ENCODE measurements at places on chromosomes 3 and 15.

DNA sequence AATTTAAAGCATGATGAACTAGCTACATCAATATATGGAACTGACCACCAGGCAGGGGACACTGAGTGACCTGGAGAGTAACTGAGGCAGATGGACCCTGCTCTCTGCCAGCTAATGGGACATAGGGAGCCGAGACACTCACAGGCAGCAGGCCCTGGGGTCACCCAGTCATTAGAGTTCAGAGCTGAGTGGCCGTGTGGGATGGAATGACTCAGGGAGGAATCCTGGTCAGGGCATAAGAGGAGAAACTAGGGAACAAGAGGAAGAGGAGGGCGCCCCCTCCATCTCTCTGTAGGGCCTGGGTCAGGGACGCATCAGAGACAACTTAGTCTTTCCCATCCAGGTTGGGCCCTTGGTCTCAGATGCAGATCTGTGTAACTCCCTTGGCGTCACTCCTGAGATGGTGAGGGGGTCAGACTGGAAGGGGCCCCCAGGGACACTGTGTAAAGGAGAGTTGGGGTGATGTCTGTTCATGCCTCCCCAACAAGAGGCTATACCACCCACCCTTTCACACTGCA lies 39.8 kb downstream of the CCDC12 start:
- DNase-seq = no peak

- DNase-seq = peak; percentile 26
These were observed 5.8 kb upstream of the DIS3L start for GRCh38 chr15:66287461-66288057.

- no peak for DNase-seq
These were observed 40.8 kb downstream of the CLDN1 start for GRCh38 chr3:190281308-190282051.

- no peak for DNase-seq
These were observed 38.4 kb downstream of the SLMAP start for GRCh38 chr3:57794501-57794900.

DNA sequence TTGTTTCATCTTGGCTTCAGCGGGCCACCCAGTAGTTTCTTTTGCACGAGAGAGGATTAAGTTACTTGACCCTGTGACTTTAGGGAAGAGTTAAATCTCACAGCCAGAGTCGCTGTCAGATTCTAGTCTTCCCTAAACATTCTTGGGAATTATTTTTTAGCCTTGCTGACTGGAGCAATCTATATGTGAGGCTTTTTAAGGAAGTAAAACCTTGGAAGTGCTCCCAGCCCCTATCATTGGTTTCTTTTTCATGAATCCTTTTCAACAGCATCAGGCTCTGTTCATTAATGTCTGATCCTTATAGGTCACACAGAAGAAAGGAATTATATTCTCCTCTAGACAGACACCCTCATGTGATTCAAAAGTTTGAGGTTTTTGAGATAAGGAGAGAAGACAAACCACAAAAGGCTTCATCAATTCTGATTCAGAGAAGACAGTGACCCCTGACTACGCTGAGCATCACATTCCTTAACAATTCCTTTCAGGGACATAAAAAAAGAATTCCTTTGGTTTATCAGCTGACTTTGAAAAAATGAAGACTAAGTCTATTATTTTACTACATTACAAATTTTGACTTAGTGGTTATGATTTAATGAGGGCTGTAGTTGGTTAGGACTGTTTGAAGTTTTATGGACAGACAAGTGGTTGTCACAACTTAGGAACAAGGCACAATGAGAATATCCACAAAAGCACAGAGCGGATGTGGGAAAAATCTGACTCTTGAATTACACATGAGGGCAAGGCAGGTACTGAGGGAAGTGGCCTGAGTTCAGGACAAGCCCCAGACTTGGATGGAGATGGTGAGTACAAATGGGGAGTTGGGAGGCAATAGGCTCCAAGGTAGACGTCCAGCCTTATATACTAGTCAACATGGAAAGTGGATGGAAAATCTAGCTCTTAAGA lies 171.1 kb upstream of the STT3B start:
- no peak for DNase-seq

GRCh38 chr3:52535411-52536111 lies 844 bp upstream of the UQCC5 start:
- DNase-seq = no peak

- no peak for DNase-seq
These were observed 3.7 kb downstream of the ATG7 start for GRCh38 chr3:11275926-11276325.

GRCh38 chr15:90582553-90582952 lies 52.8 kb downstream of the CRTC3 start:
- DNase-seq = no peak

DNA sequence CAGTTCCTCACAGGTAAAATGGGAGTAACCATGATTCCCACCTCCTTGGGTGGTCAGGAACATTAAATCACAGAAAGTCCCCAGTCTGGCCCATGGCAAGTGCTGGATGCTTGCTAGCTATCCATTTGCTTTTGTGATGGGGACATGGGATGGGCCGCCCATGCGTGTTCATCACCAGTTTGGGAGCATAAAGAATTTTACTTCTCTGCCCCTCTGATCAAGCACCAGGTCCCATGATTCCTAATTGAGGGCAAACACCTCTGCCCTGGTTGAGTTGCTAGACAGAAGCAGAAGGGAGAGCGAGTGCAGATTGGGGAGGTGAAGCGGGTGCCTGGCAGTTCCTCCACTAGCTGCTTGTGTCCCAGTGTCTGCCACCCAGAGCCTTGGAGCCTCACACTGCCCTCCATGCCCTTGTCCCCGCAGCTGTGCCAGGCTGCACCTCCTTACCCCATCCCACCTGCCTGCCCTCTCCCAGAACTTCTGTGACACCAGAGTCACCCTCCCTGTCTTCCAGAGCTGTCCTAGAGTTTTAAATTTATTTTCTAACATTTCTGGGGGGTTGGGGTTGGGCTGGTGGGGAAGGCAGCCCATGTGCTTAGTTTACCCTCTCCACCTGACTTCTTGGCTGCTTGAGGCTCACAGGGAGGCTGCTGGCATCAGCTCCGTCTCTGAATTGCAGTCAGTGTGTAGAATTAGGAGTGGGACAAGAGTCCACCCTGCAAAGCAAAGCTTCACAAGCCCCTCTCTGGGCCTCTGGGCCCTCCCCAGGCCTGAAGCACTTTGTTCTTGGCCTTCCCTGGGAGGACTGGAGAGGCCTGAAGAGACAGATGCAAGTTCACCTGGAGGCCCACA lies 18.4 kb downstream of the CFAP100 start:
- DNase-seq = no peak

GRCh38 chr3:194019398-194020165 lies 116.4 kb upstream of the HES1 start:
- no peak for DNase-seq

DNA sequence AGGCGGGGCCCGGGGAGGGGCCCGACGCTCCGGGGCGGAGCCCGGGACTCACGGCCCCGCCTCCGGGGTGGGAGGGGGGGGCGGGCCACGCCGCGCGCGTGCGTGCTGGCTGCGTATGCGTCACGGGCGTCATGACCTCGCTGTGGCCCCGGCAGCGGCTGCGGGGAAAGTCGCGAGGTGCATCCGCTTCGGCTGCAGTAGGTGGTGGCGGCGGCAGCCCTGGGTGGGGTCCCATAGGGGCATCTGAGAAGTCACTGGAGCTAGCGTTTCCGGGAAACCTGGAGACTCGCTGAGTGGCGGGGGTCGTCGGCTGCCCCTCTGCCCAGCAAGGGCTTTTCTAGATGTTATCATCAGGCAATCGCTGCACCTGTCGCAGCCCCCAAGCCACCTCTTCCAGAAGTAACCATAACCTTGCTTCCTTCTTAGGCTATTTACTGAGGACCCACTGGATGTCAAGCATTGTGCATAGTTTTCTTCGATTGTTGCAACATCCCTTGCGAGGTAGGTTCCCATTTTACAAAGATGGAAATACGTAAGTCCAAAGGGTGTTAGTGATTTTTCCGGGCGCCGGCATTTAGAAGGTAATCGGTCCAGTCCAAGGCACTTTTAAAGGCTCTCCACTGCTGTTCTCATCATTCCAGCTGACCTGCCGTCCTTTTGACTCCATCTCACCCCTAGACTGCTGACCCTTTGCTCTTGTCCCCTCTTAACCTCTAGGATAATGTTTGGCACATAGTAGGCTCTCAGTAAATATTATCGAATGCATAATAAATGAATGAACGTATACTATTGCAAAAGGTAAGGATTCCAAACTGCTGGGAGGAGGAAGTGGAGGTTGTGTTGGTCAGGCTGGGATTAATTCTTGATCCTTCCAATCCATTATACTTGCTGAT lies at the start of gene GDPGP1:
TSS of gene GDPGP1 (plus strand) at position 114 of the 893 bp plus-strand sequence. CDS start 6,700 bp downstream, outside the sequence.
- peak; percentile 27 for DNase-seq

GRCh38 chr3:188452158-188452772 lies 298.3 kb downstream of the LPP start:
- DNase-seq = no peak

- DNase-seq = no peak
These were observed 9.5 kb upstream of the ROPN1B start for GRCh38 chr3:125959317-125960065.

DNA sequence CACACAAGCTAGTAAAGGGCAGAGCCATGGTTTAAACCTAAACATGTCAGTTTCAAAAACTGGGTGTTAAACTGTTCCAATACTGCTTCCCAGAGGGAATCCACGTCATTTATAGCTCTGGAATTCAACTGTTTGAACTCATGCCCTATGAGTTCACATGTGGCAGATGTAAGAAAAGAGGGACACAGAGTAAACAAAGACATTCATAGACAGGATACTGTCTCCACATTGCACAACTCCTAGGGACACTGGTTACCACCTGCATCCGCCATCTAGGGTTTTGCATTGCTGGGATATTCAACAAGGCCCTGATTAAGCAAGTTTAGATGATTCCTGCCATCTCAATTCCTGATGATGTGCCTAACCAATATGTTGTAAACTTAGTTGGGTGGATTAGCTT lies 134.1 kb upstream of the COL8A1 start:
- no peak for DNase-seq

GRCh38 chr3:55746808-55747413 lies 259.8 kb upstream of the WNT5A start:
- peak; percentile 7 for DNase-seq

GRCh38 chr3:59660376-59660775 lies 610.6 kb upstream of the CFAP20DC start:
- DNase-seq = peak; percentile 46

DNA sequence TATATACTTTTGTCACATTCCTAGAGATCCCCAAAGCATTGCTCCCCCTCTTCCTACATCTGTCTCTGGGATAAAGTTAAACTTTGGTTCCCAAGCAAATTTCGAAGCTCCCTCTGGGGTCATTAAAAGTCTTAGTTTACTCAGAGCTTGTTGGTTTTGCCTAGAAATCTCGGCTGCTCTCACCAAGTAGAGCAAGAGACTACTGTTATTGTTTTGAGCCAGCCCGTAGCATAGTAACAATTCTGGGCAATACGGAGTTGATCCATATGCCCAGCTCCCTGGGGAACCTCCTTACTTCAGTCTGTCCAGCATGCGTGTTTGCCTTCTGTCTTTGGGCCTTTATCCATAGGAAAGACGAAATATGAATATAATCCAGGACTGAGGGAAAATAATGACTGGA lies 10.0 kb upstream of the P3H2 start:
- no peak for DNase-seq

GRCh38 chr3:40120067-40120692 lies 189.3 kb upstream of the EIF1B start:
- no peak for DNase-seq

- no peak for DNase-seq
These were observed 76.9 kb downstream of the TRIM69 start for GRCh38 chr15:44813231-44813630.

- no peak for DNase-seq
These were observed 157.7 kb downstream of the RPLP1 start for GRCh38 chr15:69610277-69610676.

DNA sequence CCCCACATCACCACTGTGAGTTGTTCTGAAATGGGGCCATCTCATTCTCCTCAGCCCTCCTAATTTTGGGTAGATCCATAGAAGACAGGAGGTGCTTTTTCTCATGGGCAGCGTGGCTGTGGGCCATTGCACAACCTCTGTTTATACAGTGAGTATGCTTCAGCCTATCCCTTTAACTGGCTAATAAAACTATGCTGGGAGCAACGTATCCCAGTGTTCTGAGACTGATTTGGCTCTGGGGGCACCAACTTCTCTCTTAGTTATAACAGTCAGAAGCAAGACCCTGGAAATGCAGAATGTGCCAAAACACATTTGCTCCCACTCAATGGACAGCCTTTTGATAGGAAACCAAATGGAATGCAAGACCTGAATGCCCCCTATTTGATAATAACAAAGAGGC lies 97.1 kb upstream of the ICE2 start:
- DNase-seq = peak; percentile 15

GRCh38 chr3:192445770-192446644 lies 281.3 kb downstream of the FGF12 start:
- no peak for DNase-seq

DNA sequence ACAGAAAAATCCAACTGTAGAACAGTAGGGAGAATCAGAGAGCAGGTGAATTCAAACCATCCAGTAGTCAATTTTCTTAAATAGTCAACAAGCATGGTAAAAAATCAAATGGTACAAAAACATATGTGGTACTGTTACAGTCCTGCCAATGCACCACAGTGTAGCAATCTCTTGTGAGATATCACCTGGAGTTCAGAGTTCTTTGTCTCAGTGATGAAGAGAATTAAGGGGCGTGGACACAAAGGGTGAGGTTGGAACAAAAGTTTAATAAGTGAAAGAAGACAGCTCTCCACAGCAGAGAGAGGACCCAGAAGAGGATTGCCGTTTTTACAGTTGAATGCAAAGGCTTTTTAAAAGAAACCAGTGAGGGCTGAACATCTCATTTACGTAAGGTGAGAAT lies 113.2 kb downstream of the NEO1 start:
- no peak for DNase-seq

- DNase-seq = peak; percentile 37
These were observed 18.1 kb upstream of the SCN10A start for GRCh38 chr3:38834110-38834509.

DNA sequence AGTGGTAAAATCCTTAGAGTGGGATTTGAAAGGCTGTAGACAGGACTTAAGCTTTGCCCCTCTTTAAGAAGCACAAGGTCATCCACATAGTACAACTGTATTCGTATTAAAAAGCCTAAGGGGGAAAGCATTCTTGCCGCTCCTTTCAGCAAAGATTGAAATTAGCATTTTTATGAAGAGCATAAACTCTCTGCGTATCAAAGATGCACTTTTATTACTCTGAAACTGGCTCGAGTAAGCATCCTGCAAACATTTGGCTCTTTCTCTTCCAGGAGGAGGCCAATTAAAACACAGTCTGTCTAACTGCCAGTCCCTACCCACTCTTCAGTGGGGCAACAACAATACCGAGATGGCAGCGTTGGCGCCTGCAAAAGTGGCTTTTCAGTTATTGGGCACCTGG lies 192.5 kb upstream of the TPRG1 start:
- DNase-seq = no peak

Measured in RWPE1 (cell line).